ENCODE measurements at places on chromosomes 2 and 18.

GRCh38 chr2:63345285-63345633 lies 243.0 kb downstream of the WDPCP start:
- no peak for DNase-seq

DNA sequence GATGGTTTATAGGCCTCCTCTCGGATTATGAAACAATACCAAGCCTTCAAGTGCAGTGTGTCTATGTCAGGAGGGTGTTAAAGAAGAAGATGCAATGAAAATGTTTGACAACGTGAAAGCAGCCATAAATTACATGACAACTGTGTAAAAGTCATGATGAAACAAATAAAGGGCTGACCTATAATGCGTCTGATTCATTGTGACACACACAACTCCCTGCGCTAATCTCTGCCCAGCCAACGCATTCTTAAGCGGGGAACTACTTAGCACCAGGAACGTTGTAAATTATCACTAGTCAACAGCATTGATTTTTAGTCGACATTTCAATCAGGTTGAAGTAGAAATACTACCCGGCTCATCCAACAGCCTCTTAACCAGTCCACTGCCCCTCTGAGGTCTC lies 26.8 kb downstream of the BCL11A start:
- DNase-seq = no peak

- peak; percentile 67 for DNase-seq
These were observed 25.1 kb upstream of the ARHGAP25 start for GRCh38 chr2:68709421-68709911.

GRCh38 chr2:172295677-172296076 lies 131.7 kb upstream of the ITGA6 start:
- no peak for DNase-seq

GRCh38 chr2:10278029-10278762 lies 24.5 kb upstream of the HPCAL1 start:
- DNase-seq = peak; percentile 58

DNA sequence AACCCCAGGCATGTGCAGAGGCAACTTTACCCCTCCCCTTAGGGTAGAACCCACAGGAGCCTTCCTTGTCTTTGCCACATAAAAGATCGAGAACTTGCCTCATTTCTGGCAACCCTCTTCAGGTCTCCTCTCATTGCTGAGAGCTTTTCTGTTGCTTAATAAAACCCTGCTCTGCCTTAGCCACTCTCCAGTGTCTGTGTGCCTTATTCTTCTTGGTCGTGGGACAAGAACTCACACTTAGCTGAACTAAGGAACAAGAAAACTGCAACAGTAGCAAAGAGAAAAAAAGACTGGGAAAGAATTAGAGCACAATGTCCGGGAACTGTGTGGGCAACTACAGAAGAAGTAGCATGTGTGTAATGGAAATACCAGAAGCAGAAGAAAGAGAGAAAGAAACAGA lies 56.2 kb upstream of the SMIM21 start:
- DNase-seq = no peak

- no peak for DNase-seq
These were observed 2.2 kb downstream of the CDKL4 start for GRCh38 chr2:39241588-39241987.

GRCh38 chr18:50879302-50880118 lies 592 bp downstream of the ME2 start:
- DNase-seq = peak; percentile 70

GRCh38 chr2:177568390-177568789 lies 175.8 kb downstream of the AGPS start:
- no peak for DNase-seq

DNA sequence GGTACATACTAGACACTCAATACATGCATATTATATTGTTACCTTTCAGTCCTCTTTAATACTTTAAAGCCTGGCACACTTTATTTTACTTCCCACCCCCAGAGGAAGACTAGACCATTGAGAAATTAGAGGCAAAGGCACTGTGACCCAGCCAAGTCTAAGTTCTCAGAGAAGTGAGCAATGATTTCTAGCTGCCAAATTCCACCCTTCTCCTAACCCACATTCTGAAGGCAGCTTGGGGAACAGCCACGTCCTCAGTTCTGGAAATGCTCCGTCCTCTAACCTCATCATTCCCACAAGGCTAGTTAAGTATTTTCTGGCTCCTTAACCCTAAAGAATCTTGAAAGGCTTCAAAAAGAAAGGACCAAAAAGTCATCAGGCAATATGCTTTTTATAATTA lies 86.6 kb downstream of the COL5A2 start:
- DNase-seq = peak; percentile 87

Data from choroid plexus epithelial cell (primary cell).